ENCODE measurements at places on chromosomes 12 and 14.

- DNase-seq, result peak; percentile 44
Observed at GRCh38 chr12:64389154-64389553, 1.4 kb downstream of the C12orf56 start.

DNA sequence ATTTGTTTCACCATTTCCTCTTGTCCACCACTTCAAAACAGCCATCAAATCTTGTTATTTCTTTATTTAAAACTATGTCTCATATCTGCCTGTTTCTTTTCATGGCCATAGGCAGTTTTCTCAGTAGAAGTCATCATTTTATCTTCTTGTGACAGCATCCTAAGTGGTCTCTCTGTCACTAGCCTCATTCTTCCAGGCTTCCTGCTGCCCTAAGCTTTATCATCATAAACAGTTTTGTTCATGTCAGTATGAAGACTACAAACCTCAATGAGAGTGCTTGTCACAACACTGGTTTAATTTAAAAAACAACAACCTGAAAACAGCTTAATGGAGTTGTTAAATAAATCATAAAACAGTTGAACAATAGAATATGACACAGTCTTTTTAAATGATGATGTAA lies 387.8 kb upstream of the RPL10L start:
- DNase-seq, result no peak

DNA sequence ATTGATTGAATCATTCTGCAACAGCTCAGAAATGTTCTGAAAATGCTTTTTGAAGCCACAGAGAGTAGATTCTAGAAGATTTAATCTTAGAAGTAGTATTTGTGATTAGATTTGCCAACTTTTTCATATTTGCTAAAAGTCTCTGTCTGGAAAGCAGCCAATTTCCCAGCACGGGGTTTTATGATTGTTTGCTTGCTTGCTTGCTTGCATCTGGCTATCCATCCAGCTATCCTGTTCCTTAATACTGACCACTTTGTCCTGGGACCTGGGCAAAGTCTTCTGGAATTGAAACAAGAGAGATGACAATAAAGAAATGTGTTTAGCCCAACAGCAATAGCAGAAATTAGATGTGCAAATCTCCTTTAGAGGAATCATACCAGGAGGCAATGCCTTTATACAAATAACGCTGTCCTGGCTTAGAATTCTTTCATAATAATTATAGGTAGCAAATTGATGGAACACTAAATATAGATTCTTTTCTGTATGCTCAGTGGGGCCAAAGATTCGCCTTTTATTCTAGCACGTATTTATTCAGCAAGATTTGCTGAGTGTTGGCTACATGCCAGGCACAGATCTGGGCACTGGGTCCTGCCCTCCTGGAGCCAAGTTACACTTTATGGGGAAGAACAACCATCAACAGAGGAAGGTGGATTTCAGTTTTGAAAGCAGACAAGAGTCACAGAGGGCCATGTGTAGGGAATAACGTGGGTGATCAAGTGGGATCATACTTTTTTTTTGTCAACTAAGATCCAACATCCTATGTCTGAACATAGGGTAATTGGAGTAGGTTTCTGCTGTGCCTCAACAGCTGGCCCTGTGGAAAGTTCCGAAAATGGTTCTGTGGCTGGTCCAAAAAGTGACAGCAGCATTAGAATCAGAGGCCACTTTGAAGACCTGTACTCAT lies 25.3 kb downstream of the MYBPC1 start:
- no peak for DNase-seq

DNA sequence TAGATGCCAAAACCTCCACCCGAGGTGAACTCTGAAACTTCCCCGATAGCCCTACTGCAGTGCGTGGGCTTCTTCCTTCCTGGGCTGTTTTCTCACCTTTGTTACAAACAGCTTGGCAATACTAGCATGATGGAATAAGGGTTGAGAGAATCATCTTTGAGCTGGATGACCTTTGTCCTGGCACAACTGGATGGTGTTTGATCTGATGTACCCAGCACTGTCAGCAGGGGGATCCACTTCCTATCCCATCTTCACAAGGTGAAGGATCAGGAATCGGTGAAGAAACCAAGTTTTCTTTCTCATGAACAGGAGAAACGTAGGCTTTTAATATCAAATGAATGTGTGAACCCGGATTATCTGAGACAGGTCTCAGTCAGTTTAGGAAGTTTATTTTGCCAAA lies 19.5 kb upstream of the LRRC10 start:
- DNase-seq, result no peak

GRCh38 chr12:2959192-2959504 lies at the start of gene TEAD4:
Gene TEAD4, plus strand, starts transcription at chr12:2959397.
- peak; percentile 69 for DNase-seq

DNA sequence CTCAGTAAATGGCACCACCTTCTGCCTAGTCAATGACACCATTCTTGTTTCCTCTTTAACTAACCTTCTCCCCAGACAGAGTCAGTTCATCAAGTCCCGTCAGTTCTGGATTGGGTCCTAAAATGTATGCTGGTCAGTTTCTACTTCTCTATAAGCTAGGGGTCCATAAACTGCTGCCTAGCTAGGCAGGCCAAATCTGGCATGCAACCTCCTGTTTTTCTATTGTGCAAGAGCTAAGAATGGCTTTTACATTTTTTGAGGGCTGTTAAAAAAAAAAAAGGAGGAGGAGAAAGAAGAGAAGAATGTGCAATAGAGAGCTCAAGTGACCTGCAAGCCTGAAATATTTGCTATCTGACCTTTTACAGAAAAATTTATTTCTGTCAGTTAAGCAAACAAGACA lies 6.4 kb upstream of the TMED10 start:
- DNase-seq, result no peak

GRCh38 chr12:120972870-120973543 lies 5.3 kb upstream of the HNF1A start:
- DNase-seq, result no peak

DNA sequence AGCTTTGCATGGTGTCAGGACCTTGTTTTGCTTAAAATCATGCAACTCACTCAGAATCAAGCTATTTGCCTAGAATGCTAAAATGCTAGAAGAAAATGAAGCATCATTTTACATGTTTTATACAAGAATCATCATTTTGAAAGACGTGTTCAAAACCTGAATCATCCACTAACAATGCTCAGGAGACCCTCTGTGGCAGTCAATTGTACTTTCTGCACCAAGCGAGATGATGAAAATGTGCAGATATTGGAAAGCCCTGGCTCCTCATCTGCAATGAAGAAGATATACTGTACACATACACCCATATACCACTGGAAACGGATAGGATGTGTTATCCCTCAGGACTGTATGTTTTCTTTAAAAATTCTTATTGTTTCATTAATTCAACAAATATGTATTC lies 92.7 kb downstream of the DYRK2 start:
- DNase-seq, result no peak

DNA sequence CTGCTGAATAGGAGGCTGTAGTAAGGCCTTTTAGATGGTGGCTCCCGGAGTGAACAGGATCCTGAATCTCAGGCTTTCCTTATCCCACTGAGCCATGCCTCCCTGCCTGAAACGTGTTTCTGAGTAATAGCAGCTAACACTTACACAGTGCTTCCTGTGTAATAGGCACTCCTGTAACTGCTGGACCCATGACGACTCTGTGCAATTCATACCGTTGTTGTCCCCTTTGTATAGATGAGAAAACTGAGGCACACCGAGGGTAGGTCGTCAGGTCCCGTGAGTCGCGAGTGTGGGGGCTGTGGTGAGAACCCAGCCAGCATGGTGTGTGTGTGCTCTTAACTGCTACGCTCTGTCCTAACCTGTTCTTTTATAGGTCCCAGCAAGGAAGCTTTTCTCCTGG lies 193.6 kb downstream of the CACNA1C start:
- DNase-seq, result no peak

DNA sequence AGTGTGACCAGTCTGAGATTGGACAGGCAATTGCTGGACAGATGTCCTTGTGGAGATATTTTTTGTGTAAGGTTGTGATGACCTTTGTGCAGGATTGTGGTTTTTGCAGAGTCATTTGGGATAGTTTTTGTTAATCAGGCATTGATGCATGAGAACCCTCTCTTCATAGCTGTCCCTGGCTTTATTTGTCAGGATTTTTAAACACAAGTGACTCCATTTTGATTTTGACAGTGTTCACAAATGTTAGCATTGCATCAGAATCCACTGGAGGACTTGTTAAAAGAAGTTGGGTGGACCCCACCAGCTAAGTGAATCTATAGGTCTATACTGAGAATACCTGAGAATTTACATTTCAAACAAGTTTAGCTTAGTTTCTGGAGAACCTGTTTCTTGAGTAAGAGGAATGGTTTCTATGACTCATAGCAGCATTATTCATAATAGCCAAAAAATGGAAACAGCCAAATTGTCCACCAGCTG lies 11.8 kb downstream of the FNTB start:
- DNase-seq, result no peak

- DNase-seq, result no peak
Observed at GRCh38 chr14:64910847-64911495, 3.3 kb upstream of the CHURC1 start.

- no peak for DNase-seq
Observed at GRCh38 chr12:123750159-123750656, 11.9 kb upstream of the DNAH10 start.

- DNase-seq, result no peak
Observed at GRCh38 chr12:62291864-62292760, 31.9 kb downstream of the USP15 start.

GRCh38 chr12:124678421-124678893 lies 111.0 kb upstream of the NCOR2 start:
- no peak for DNase-seq
